Endothelial cell of umbilical vein (primary cell): ENCODE measurements at places on chromosomes 7 and 10. TPM values are rescaled to one million over a fixed set of nuclear protein-coding genes. Genes with fewer than 3 reads are reported as not detected.

SEC31B gene
- 11.1 and 12.5 TPM in 2 replicates for total RNA-seq

MKRN1 gene
- total RNA-seq, result 52.1 and 52.2 TPM in 2 replicates

SPDYE8 gene
- not detected in 2 replicates for total RNA-seq

ACBD7 gene
- total RNA-seq, result 1.7 and 2.8 TPM in 2 replicates

GHRHR gene
- total RNA-seq, result not detected in 2 replicates

AGAP4 gene
- total RNA-seq, result 16.2 and 18.2 TPM in 2 replicates

DNAJC30 gene
- total RNA-seq, result 10.4 and 11.9 TPM in 2 replicates

DPP6 gene
- not detected in 2 replicates for total RNA-seq

TBRG4 gene
- 56.7 and 63.4 TPM in 2 replicates for total RNA-seq

STK31 gene
- total RNA-seq, result 0.44 TPM in 1 of 2 replicates, not detected in the other

ASIC3 gene
- 0.69 and 1.4 TPM in 2 replicates for total RNA-seq

EBLN1 gene
- not detected in 2 replicates for total RNA-seq

AGR2 gene
- total RNA-seq, result not detected in 2 replicates

TMEM236 gene
- total RNA-seq, result 0.24 TPM in 1 of 2 replicates, not detected in the other

FZD8 gene
- total RNA-seq, result 9.1 and 11.1 TPM in 2 replicates

ARL4A gene
- 30.7 and 34.1 TPM in 2 replicates for total RNA-seq

CHCHD3 gene
- 63.7 and 65.3 TPM in 2 replicates for total RNA-seq
